ENCODE measurements at places on chromosomes 6 and 20. TPM values are rescaled to one million over a fixed set of nuclear protein-coding genes. Genes with fewer than 3 reads are reported as not detected.

The EDN3 gene
- total RNA-seq, result 0.14 TPM

The SLC17A3 gene
- 0.22 TPM for total RNA-seq

The SLC22A2 gene
- not detected for total RNA-seq

The MUCL3 gene
- total RNA-seq, result not detected

The GLP1R gene
- not detected for total RNA-seq

The CDH26 gene
- 1.1 TPM for total RNA-seq

The ADAT2 gene
- 18.8 TPM for total RNA-seq

The TCP1 gene
- 222 TPM for total RNA-seq

The WFDC12 gene
- total RNA-seq, result not detected

The MLN gene
- not detected for total RNA-seq

The ZSWIM1 gene
- 8.5 TPM for total RNA-seq

The C20orf202 gene
- not detected for total RNA-seq

The TOP1 gene
- 58.5 TPM for total RNA-seq

The ARMH2 gene
- total RNA-seq, result not detected

The STMND1 gene
- not detected for total RNA-seq

The PEX6 gene
- total RNA-seq, result 6.7 TPM

The RIMS4 gene
- total RNA-seq, result not detected

The NTSR1 gene
- total RNA-seq, result not detected

The SLC4A11 gene
- total RNA-seq, result 0.65 TPM

The CNR1 gene
- not detected for total RNA-seq

The MRPS10 gene
- total RNA-seq, result 17.0 TPM

The NRSN1 gene
- not detected for total RNA-seq

The PIM1 gene
- total RNA-seq, result 125 TPM

The DDO gene
- total RNA-seq, result not detected

The PRND gene
- not detected for total RNA-seq

The CPNE1 gene
- total RNA-seq, result 124 TPM

The FAM209B gene
- total RNA-seq, result 2.9 TPM

The GRM1 gene
- not detected for total RNA-seq

The EIF2S2 gene
- total RNA-seq, result 19.6 TPM

The ULBP3 gene
- 1.5 TPM for total RNA-seq

The SPATS1 gene
- not detected for total RNA-seq

The IFT52 gene
- total RNA-seq, result 14.1 TPM

The CGAS gene
- 10.9 TPM for total RNA-seq

The ROS1 gene
- total RNA-seq, result not detected

The CHRNA4 gene
- not detected for total RNA-seq

The CFAP206 gene
- not detected for total RNA-seq

The VSTM2L gene
- total RNA-seq, result not detected

The OPN5 gene
- not detected for total RNA-seq

The SLC35F1 gene
- not detected for total RNA-seq

The TLDC2 gene
- not detected for total RNA-seq
